Activated naive CD4-positive, alpha-beta T cell treated with anti-CD3 and anti-CD28 coated beads for 36 hours (primary cell): ENCODE measurements at places on chromosomes 16 and 17.

- no peak for DNase-seq
These were observed 448.4 kb upstream of the CDH11 start for GRCh38 chr16:65570261-65570660.

DNA sequence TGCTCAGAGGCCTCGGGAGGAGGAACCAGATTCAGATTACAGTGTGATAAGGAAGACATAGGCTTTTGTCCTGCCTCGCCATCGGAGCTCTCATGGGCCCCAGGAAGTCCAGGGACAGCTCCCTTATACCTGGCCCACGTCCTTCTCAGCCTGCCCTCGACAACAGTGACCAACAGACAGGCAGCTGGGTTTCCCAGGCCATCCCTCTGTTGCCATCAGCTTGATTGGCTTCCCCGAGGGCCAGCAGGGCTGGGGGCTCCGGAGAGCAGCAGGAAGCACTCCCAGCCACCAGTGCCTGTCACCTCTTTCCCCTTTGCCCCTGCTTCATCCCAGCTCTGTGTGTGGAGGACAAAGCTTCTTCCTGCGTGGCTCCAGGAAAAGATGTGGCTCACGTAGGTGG is 17.6 kb downstream of the CD300A start:
- DNase-seq, result no peak

GRCh38 chr16:19288872-19289799 is 3.6 kb downstream of the CLEC19A start:
- no peak for DNase-seq

DNA sequence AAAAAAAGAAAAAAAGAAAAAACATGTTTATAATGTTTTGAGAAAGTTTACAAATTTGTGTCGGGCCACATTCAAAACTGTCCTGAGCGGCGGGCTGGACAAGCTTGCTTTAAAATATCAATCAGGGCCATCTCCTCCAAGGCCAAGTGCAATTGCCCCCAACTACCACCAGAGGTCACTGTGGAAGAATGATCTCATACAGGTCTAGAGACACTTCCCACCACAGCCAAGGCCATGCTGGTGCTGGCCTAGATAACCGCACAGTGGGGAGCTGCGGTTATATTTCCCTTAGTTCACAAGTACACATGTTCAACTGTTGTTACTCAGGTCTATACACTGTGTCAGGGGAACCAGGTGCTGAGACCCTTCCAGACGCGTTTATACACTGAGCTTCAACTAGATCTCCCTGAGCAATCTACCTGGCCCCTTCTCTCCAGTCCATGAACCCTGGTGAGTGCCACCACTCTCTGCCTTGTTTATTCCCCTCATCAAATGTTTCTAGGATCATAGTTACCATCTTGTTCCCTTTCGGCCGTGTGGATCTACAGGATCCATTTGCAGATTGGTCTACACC is 83.8 kb upstream of the CCL2 start:
- DNase-seq, result peak; percentile 68

DNA sequence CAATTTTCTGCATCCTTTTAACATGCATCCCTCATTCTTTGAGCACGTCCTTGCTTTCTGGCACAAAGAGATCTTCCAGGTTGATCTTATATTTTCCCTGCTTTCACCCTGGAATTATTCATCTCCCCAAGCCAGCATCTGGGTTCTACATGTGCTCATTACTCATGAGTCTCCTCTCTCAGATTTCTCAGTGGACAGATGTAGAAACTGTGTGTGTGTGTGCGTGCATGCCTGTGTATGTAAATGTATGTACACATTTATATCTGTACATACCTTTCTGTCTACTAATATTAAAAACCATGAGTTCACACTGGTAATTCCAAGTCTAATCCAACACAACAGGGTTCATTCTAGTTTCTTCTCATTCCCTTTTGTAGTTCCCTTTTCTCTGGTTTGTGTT is 41.9 kb upstream of the NSRP1 start:
- DNase-seq, result no peak

- peak; percentile 43 for DNase-seq
These were observed 3.2 kb downstream of the ZC3H7A start for GRCh38 chr16:11793840-11794239.

DNA sequence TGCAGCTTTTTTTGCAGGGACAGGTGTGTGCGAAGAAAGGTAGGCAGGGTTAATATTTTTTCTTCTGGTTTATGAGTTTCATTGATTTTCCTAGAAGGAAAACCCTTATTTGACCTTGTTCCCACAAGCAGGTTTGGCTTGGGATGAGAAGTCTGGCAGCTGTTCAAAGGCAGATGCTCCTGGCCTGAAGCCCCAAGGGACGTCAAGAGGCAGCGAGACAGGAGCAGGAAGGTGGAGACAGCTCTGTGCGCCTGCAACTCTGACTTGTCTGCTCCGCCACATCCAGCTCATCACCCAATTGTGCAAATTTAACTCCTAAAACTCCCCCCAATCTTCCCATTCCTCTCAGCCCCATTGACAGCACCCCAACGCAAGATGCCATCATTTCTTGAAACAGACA is 136.8 kb upstream of the XYLT1 start:
- DNase-seq, result no peak

DNA sequence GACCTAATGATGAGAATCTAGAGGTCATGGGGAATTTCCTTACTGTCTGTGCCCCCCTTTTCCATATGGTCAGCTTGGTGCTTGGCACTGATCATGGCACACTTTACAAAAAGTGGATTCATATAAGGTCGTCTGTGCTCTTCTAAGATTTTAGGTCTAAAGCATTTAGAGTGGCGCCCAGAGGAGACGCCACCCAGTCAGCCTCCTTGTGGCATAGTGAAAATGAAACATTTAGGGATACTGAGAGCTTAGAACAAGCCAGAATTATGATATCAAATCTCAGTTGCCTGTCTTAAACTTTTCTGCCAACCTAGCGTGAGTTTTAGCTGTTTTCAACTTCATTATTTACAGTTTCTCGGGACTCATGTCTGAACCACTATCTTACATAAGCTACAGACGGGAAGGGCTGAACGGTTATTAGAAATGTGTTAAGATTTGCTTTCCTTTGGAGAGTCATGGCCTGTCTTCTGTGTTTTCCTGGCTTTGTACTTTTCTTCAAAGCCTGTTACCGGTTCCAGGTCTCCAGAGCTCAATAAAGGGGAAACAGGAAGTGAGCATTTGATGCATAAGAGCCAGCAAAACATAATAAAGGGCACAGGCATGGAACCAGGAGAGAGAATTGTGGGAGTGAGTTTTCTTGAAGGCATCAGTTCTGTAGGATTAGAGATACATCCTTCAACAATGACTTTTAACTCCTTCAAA is 13.7 kb downstream of the ZNRF1 start:
- peak; percentile 24 for DNase-seq

DNA sequence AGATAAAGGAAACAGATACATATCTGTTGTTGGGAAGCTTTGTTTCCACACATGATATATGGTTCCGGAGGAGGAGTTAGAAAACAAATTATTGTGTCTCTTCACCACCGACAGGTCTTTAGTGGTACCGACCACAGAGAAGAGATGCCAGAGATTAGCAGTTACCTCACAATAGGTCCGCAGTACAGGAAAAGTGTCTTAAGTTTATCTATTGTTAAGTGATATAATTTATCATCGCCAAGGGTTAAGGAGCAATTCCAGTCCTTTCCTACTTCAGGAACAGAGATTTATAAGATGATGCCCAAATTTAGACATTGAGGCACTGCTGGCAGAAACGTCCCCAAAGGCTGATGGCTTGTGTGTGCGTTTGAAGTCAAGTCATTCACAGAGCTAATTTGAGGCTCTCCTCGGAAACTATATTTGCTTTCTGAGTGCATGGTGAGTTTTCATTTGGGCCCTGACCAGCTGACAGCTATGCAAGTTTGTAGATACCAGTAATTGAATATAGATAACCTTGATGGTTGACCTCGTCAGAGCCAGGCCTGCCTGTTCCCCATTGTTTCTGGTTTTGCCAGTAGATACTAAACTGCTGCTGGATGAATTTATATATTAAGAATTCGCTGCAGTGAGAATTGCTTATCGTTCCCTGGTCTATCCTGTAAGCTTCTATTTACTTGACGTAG is 196.4 kb upstream of the IRX3 start:
- DNase-seq, result no peak
